ENCODE measurements at places on chromosomes 2 and 18. TPM values are rescaled to one million over a fixed set of nuclear protein-coding genes. Genes with fewer than 3 reads are reported as not detected.
A peak's percentile ranks its signal among the peaks of the same experiment; 100 is the strongest.

FANCL gene
- 38.8 TPM for total RNA-seq

- DNase-seq: no peak
These were observed 11.7 kb downstream of the PSTPIP2 start for GRCh38 chr18:46060359-46060841.

GRCh38 chr18:35672897-35673296 lies 91.4 kb downstream of the GALNT1 start:
- no peak for DNase-seq

DNA sequence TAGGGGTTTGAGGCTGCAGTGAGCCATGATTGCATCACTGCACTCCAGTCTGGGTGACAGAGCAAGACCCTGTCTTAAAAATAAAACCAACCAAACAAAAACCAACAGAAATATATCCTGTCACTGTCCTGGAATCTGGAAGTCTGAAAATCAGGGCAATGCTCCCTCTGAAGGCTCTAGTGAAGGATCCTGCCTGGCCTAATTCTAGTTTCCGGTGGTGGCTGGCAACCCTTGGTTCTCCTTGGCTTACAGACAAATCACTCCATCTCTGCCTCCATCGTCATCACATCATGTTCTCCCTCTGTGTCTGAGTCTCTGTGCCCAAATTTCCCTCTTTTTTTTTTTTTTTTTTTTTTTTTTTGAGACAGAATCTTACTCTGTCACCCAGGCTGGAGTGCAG lies 15.9 kb upstream of the VPS4B start:
- DNase-seq: no peak

SERPINB4 gene
- 0.53 TPM for total RNA-seq

DNA sequence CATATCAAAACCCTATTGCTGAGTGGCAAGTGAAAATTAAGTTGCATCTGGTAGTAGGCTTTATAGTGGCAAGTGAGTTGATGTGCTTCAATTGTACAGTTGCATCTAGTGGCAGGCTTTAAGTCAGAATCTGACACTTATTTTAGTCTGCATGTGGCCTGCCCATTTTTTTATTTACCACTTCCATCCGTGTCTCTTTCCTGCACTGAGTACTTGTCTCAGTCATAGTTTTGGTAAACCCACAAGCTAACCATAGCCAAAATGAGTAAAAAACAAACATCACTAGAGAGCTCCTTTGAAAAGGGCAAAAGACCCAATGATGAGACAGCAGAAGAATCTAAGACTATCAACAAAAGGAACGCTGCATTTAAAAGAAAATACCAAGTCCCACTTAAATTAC lies 96.0 kb upstream of the CRACDL start:
- DNase-seq: no peak

DNA sequence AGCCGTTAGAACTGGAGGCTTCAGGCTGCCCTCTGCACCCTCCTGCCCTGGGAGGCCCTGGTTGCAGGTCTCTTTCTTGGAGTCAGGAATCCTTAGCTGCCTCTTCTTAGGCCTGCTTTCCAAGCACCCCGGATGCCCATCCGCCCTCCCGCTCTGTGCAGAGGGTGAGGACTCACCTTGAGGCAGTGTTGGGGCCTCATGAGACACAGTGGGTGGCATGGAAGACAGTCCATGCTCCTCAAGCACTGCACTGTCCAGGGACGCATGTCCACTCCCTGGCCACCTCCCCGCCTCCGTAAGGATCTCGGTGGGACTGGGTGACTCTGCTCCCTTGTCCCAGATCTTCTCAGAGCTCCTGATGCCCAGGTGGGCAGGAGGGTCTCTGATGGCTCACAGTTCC lies 5.7 kb upstream of the TRAF3IP1 start:
- no peak for DNase-seq

DNA sequence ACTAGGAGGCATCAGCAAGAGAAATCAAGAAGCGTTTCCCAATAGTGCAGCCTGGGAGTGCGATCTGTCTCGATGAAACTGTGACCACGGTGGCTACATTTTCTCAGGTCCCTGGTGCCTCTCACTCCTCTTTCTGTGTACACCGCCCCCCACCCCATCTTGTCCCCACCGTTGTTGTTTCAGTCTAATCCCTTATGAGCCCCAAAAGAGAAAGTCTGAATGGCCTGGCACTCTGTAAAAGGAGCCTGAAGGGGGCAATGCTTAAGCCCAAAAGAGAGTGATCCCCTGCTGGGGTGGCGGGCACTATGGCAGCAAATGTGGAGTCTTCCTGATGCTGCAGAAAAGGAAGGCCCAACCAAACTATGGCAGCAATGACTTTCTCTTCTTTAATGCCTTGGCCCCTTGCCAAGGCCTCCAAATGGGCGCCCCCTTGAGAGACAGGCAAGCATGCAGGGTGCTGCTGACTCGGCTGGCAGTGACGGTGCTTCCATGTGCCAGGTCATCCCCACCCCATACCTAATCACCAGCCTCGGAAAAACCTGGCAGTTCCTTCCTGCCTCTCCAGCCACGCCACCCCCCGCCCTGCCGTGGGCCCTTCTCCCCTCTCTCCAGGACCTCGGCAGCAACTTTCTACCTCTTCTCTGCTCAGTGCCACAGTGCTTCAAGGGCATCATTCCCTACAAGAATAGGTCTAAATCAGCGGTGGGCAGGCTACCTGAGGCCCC lies 123.0 kb downstream of the CYP26B1 start:
- DNase-seq: no peak

GRCh38 chr2:74168739-74169138 lies 9.9 kb downstream of the MOB1A start:
- no peak for DNase-seq

GRCh38 chr2:184756161-184756560 lies 157.8 kb downstream of the ZNF804A start:
- DNase-seq: no peak

GRCh38 chr2:108988796-108989713 lies at the start of gene EDAR:
TSS of gene EDAR (minus strand) at chr2:108989220. CDS start at chr2:108931014, 58,206 bp downstream.
- DNase-seq: peak; percentile 79

DNA sequence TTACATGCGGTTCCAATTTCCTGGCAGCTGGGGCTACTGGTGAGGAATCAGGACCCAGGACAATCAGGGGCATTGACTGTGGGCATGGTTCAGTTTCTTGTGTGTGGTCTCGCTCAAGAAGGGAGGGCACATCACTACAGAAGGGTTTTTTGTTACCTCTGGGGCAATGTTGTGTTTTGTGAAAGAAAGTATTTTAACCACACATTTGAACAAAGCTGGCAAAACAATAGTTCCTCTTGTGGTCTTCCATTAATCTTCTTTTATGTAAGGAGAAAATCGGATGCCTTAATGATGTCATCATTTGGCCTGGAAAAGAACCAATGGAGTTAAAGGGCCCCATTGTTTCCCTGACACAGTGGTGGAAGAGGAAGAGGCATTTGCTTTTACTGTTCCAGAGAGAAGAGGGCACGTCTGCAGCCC lies 197.4 kb downstream of the SH3BP4 start:
- DNase-seq: no peak

GRCh38 chr2:28377984-28378678 lies 14.5 kb upstream of the FOSL2 start:
- no peak for DNase-seq

DNA sequence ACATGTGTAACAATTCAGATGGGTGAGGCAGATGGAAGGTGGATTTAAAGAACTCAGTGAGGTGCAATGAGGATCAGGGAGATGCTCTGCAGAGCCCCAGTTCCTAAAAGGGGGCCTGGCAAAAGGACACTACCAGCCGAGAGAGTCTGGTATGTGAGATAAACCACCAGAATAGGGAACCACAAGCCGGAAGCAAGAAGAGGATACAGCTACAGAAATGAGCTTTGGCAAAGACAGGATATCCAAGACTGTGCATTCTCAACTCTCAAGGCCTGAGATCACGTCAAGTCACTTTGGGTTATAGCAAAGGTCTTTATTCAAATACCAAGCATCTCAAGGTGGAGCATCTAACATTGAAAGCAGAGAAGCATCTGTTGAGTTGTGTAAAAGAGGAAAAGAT lies 293.5 kb downstream of the ARHGAP15 start:
- DNase-seq: no peak

DNA sequence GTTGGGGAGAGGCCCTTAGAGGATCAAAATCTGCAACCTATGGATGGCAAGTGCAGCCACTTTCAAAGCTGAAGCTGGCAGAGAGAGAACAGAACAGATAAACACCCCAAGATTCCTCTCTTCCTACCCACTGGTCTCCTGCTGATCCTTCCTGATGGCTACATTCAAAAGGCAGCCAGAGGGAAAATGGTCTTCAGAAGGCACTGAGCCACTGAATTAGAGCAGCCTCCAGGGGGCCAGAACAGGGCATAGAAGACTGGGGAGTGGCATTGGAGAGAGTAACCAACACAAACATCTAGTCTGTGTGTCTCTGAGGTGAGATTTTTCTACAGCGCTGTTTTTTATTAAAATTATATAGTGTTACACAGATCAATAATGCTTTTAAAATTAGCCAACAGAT lies 432.6 kb downstream of the PARD3B start:
- DNase-seq: peak; percentile 34

DNA sequence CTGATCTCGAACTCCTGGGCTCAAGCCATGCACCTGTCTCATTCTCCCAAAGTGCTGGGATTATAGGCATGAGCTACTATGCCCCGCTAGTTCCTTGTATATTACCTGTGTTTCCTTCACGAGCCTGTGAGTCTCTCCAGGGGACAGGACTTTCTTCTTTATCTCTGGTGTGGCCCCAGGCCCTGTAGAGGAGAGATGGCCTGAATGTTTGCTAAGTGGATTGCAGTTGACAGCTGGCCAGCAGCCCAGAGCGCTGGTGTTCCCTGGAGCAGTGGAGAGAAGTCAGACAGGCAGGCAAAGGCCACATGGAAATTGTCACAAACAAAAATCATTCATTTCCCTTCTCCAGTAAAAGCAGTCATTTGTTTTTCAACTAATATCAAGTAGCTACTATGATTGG lies 17.9 kb downstream of the LPIN1 start:
- DNase-seq: no peak

GRCh38 chr2:70785137-70785911 lies 5.1 kb downstream of the FIGLA start:
- peak; percentile 55 for DNase-seq

DNA sequence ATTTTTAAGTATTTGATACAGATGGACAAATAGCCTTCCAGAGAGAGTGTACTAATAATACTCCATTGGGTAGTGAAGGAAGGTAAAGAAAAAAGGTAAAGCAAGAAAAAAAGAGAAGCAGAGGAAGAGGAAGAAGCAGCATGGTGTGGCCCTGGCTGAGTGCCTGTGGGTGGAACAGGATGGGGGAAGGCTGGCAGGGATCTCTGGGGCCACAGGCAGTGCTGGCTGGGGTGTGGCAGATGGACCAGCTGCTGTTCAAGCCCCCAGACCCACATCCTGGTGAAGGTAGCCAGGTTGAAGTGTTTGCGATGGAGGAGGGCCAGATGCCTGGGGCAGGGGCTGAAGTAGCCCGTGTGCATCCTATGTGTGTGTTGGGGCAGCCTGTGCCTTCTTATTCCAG lies 79.0 kb downstream of the DYSF start:
- peak; percentile 4 for DNase-seq

DNAJC5G gene
- total RNA-seq: 0.18 TPM

DNA sequence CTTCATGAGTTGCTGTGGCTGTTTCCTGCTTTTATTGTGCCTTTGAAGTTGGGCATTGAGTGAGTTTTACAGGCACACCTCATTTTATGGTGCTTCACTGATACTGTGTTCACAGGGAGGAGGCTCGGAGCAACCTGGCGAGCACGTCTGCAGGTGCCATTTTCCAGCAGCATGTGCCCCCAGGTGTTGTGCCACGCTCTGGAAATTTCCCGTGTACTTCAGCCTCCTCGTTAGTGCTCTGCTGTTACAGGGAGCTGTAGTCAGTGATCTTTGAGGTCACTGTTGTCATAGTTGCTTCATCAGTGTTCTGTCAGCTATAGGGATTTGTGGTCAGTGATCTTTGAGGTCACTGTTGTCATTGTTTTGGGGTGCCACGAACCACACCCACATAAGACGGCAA lies 20.1 kb downstream of the CTDP1 start:
- no peak for DNase-seq

- no peak for DNase-seq
These were observed 136.1 kb upstream of the PID1 start for GRCh38 chr2:229407170-229407569.

NEU4 gene
- 2.2 TPM for total RNA-seq

EGR4 gene
- 0.09 TPM for total RNA-seq

- DNase-seq: no peak
These were observed 24.7 kb downstream of the TLK1 start for GRCh38 chr2:171136024-171136423.

- no peak for DNase-seq
These were observed 90.6 kb upstream of the WDR75 start for GRCh38 chr2:189350540-189351209.

GRCh38 chr2:20190170-20190569 lies 34.8 kb downstream of the SDC1 start:
- DNase-seq: no peak

DNA sequence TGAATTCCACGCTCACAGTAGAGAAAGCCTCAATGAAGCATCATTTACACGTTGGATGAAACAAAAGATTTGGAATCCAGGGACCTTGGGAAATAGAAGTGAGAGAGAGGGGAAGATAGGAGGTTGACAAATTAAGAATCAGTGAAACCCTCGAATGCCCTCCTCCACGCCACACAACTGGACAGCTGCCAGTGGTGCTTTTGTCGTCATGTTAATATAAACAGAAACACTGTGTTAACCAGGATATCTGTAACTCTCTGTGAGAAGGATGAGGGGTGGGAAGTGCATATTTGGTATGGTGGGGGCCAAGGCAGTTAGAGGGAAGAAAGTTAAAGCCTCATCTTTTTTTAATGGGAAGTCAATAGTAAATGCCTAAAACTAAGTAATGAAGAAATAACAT lies 108.7 kb downstream of the GFPT1 start:
- DNase-seq: no peak

ACMSD gene
- total RNA-seq: not detected

DNA sequence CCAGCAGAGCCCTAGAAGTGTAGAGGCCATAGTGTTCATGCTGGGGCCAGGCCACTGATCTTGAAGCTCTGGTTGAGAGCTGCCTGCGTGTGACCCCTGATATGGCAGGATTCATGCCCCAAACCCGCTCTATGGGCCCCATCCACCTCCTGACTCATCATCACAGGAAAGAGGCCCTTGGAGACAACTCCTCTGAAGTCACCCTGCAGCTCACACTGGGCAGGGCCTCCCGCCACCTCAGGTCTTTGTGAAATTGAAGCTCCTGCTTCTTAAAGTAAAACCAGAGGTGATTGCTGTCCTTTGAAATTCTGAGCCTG lies 12.0 kb upstream of the TUBB6 start:
- DNase-seq: no peak

TSPYL6 gene
- total RNA-seq: not detected

DNA sequence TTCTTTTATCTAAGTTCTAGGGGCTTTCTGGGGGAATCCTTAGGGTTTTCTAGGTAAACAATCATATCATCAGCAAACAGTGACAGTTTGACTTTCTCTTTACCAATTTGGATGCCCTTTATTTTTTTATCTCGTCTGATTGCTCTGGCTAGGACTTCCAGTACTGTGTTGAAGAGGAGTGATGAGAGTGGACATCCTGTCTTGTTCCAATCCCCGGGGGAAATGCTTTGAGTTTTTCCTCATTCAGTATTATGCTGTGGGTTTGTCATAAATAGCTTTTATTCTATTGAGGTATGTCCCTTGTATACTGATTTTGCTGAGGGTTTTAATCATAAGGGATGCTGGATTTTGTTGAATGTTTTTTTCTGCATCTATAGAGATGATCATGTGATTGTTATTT lies 549.5 kb downstream of the EPHA4 start:
- no peak for DNase-seq

Measured in WTC11 (cell line).